ENCODE measurements at places on chromosomes 6 and 20. TPM values are rescaled to one million over a fixed set of nuclear protein-coding genes. Genes with fewer than 3 reads are reported as not detected.

APOM gene
- polyA plus RNA-seq, result 4.8 TPM

SLC22A3 gene
- polyA plus RNA-seq, result not detected

ARFGEF3 gene
- 0.27 TPM for polyA plus RNA-seq

CLPSL2 gene
- not detected for polyA plus RNA-seq

CNKSR3 gene
- 5.6 TPM for polyA plus RNA-seq

FOXF2 gene
- polyA plus RNA-seq, result 23.4 TPM

HCK gene
- 0.05 TPM for polyA plus RNA-seq

COL20A1 gene
- not detected for polyA plus RNA-seq

GRCh38 chr6:162108041-162108440 lies 619.5 kb downstream of the PRKN start:
- no peak for DNase-seq

GRCh38 chr6:26021001-26021349 lies 58.4 kb downstream of the TRIM38 start:
- DNase-seq, result no peak

GRCh38 chr6:10505529-10505928 lies 15.6 kb upstream of the GCNT2 start:
- no peak for DNase-seq

- DNase-seq, result no peak
These were observed 22.3 kb upstream of the THEMIS start for GRCh38 chr6:127923135-127923534.

DNA sequence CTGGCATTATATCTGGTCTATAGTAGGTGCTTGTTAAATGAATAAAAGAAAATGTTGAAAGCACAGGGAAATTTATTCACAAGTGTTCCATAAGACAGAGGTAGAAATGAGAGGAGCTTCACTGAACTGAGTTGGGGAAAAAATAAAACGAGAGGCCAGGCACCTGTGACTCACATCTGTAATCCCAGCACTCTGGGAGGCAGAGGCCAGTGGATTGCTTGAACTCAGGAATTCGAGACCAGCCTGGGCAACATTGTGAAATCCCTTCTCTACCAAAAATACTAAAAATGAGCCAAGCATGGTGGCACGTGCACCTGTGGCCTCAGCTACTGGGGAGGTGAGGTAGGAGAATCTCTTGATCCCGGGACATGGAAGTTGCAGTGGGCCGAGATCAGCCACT lies 28.1 kb upstream of the IBTK start:
- DNase-seq, result no peak

- DNase-seq, result no peak
These were observed 650.4 kb downstream of the RFPL4B start for GRCh38 chr6:112997421-112998085.

GRCh38 chr6:156698239-156699016 lies 78.8 kb upstream of the ARID1B start:
- no peak for DNase-seq

- DNase-seq, result no peak
These were observed 64.8 kb upstream of the POU3F2 start for GRCh38 chr6:98769546-98769945.

GRCh38 chr6:76578746-76579145 lies 506.3 kb upstream of the IMPG1 start:
- DNase-seq, result no peak

GRCh38 chr6:100462706-100463629 lies 1.8 kb downstream of the SIM1 start:
- DNase-seq, result no peak

DNA sequence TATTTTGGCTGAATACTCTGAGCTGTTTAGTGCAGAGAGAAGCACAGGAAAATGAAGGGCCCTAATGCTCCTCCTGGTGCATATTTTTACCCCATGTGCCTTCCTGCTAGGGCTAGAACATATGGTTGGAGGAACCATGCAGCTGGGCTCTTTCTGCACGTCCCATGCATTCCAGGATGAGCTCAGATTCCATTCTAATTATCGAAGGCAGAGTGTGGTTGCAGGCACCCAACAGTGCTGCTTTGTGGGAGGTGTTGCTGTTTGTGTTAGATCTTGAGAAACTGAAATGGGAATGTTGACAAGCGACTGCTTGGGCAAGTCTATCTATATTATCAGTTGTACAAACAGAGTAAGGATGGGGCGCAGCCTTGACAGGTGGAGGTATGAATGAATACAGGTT lies 419.5 kb downstream of the DHX35 start:
- DNase-seq, result no peak

DNA sequence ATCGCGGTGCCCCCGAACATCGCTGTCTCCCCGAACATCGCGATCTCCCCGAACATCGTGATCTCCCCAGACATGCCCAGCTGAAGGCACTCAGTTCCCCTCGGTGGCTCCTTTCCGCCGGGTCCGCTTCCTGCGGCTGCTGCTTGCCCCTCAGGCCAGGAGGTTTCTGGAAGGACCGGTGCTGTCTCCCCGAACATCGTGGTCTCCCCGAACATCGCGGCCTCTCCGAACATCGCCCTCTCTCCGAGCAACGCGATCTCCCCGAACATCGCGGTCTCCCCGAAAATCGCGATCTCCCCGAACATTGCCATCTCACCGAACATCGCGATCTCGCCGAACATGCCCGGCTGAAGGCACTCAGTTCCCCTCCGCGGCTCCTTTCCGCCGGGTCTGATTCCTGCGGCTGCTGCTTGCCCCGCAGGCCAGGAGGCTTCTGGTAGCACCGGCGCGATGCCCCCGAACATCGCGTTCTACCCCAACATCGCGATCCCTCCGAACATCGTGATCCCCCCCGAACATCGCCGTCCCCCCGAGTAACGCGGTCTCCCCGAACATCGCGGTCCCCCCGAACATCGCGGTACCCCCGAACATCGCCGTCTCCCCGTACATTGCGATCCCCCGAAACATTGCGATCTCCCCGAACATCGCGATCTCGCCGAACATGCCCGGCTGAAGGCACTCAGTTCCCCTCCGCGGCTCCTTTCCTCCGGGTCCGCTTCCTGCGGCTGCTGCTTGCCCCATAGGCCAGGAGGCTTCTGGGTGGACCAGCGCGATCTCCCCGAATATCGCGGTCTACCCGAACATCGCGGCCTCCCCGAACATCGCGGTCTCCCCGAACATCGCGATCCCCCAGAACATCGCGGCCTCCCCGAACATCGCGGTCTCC lies 808 bp downstream of the ULBP1 start:
- no peak for DNase-seq

DNA sequence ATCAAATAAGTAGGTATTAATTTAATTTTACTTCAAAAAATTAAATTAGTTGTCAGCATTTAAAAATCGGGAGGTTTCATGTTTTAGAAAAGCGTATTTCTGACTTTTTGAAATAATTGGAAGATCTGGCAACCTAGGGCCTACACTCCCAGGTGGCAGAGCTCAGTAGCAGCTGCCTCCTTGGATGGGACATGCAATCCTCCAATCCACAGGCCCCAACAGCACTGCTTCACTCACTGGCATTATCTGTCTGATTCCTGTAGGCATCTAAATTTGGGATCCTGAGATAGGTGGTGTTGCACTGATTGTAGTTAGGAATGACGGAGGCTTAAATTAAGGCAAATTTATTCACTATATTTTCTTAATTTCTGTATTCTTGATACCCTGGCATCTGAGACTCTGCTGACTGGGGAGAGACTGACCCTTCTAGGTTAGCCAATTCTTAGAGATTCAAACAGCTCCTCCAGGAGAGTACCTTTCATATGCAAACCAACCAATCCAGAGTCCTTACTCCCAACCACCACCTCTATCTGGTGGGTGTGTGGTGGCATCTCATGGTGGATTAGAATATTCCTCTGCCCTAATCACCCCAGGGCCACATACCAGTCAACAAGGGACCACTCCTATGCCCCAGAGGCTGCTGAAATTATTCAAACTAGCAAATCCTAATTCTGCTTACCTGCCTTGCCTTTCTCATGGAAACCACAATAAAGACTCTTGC lies 146.6 kb upstream of the GLP1R start:
- no peak for DNase-seq

- no peak for DNase-seq
These were observed 210.1 kb upstream of the FUT9 start for GRCh38 chr6:95805699-95806098.

DNA sequence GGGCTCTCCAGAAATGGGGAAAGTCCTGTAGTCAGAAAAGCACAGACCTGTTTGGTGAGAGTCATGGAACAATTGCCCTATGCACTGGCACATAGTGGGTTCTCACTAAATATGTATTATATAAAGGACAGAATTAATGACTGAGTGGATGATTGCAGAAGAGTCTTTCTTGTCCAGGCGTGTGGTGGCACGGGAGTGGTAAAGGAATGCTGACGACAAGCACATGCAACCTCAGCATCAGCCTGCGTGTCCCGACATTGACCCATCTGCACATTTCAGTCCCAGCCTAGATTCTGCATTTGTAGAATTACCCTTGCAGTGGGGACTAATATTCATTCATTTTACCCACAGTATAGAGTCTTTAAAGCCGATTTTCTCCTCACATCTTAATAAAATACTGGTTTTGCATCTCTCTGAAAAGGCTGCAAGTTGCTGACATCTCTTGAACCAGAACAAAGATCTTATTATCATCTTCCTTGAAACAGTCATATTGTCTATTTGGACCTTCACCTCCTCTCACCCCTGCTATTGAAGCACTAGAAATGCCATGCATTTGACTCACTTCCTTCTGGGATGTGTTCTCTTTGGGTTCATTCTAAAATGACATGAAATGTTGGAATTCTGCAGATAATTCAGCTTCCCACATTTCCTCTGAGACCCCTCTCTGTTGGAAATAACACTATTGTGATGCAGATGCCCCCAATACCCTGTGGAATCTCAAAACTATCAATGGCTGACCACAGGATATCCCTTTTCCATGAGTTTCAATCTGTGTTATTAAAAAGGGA lies 883.6 kb upstream of the FLRT3 start:
- no peak for DNase-seq

DNA sequence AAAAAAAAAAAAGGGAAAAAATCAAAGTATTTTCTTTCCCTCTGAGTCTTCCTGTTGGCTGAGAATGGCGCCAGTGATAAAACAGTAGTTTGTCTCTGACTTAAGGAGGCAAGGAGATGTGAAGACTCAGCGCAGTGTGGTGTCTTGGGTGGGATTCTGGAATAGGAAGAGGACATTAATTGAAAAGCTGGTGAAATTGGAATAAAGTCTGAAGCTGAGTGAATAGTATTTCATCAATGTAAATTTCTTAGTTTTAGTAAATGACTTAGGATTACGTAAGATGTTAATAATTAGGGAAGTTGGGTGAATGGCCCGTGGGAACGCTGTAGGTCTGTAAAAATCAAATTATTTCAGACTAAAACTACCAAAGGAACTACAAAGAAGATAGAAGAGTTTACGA lies 122.8 kb upstream of the ZNF217 start:
- no peak for DNase-seq

All from BJ (cell line).